Activated CD4-positive, alpha-beta T cell treated with anti-CD3 and anti-CD28 coated beads, Interleukin-2, amount 50 U/mL, for 4 hours (primary cell): ENCODE measurements at places on chromosomes 7 and 10.

- no peak for DNase-seq
These were observed 191.2 kb upstream of the SHH start for GRCh38 chr7:156003220-156004162.

- no peak for DNase-seq
These were observed 683.9 kb downstream of the CCSER2 start for GRCh38 chr10:85012305-85012704.

GRCh38 chr7:34776748-34777358 lies 118.8 kb downstream of the NPSR1 start:
- no peak for DNase-seq

DNA sequence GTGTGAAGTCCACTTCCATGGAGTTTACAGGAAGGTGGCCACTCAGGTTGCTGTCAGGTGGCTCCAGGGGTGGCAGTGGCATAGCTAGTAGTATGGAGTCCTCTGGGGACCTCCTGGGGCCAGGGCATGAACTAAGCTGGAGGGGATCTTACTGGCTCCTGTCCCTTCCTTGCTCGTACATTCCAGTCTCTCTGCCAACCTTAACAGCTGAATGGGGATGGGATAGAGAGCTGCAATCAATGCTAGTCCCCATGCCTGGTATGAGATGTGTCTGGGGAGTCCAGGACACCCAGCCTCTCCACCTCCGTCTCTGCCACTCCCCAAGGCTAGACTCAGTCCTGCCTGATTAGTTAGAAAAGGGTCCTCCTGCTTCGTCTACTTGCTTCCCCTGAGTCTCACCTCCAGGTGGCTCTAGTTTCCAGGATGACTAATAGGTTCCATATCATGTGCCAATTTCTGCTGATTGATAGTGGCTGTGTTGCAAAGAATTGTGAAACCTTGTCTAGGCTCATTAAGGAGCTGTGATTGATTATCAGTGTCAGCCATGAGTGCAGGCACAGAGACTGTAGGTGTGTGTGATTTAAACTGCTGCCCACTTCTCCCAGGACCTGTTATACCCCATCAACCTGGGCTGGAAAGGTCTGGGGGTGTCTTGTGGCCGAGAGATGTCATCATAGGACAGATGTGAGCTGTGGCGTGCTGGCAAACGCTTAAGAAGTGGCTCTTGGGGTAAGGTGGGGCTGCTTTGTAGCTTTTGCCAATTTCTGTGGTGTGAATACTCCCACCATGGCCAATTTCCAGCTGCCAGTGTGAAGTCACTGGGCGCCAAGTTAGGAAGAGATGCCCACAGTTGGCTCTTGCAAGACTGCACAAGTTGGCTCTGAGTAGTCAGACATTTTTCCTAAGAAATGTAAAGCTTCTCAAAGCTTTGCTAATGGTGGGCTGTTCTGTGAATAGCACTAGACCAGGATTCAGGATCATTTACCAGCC lies 59.8 kb downstream of the COL13A1 start:
- no peak for DNase-seq

DNA sequence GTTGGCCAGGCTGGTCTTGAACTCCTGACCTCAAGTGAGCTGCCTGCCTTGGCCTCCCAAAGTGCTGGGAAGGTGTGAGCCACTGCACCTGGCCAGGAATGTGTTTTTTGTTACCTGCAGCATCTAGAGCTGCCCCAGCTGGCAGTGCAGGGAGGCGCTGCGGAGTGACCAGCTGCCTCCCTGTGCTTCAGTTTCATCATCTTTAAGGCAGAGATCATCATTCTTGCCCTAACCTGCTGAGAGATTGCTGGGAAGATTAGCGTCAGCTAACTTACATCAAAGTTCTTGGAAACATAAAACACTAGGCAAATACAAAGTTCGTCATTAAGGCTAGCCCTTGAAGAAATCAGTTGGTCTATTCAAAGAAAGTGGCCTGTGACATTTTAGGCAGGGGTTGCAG lies 2.3 kb downstream of the ZNF282 start:
- no peak for DNase-seq

DNA sequence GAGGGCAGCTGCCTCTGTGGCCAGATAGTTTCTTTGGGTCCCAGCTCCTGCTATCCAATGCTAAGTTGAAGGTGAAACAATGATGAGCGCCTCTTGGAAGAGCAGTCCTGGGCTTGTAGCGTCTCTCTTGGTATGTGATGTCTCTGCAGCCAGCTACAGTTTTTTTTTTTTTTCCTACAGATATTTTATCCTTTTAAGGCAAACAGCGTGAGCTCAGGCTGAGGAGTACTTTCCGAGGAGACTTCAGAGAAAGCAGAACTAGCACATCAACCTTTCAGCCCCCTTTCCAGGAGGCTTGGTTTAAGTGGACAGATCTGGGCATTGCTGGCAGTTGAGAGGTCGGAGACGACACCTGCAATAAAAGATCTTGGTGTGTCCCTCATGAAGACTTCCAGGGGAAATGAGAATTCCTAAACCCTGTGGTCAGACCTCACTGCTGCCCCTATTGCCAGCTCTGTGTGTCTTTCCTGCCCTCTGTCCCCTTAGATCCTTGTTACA lies 9.1 kb downstream of the PRKG1 start:
- no peak for DNase-seq
